Esophagus (tissue), 2 donors: ENCODE measurements at places on chromosomes 12 and 14. TPM values are rescaled to one million over a fixed set of nuclear protein-coding genes. Genes with fewer than 3 reads are reported as not detected.

GALNT16 gene
- 0.39 TPM for polyA plus RNA-seq

DAO gene
- polyA plus RNA-seq = not detected

STX2 gene
- polyA plus RNA-seq = 3.5 TPM

CELA1 gene
- not detected for polyA plus RNA-seq

KRT83 gene
- not detected for polyA plus RNA-seq

MGAT4C gene
- under 0.01 TPM for polyA plus RNA-seq

GLS2 gene
- polyA plus RNA-seq = 3.6 TPM

OTX2 gene
- polyA plus RNA-seq = not detected

CCDC184 gene
- 0.28 TPM for polyA plus RNA-seq

AREL1 gene
- 8.0 TPM for polyA plus RNA-seq

MEG3 gene
- 13.9 TPM for polyA plus RNA-seq

KRT74 gene
- polyA plus RNA-seq = 0.07 TPM

CLEC4C gene
- polyA plus RNA-seq = not detected

GPRC5D gene
- 0.69 TPM for polyA plus RNA-seq

CMA1 gene
- not detected for polyA plus RNA-seq

AQP2 gene
- not detected for polyA plus RNA-seq

CCDC196 gene
- not detected for polyA plus RNA-seq

DPPA3 gene
- not detected for polyA plus RNA-seq

PRH1 gene
- polyA plus RNA-seq = 0.35 TPM

RNASE3 gene
- polyA plus RNA-seq = not detected

TSPAN8 gene
- 2.2 TPM for polyA plus RNA-seq

PRPH gene
- 0.28 TPM for polyA plus RNA-seq

FGF6 gene
- polyA plus RNA-seq = not detected

L3HYPDH gene
- 8.7 TPM for polyA plus RNA-seq

BEST3 gene
- polyA plus RNA-seq = not detected

FAM90A1 gene
- polyA plus RNA-seq = 0.13 TPM

CRACR2A gene
- polyA plus RNA-seq = 0.57 TPM

SLCO1B1 gene
- not detected for polyA plus RNA-seq

MYF6 gene
- not detected for polyA plus RNA-seq

KRT77 gene
- not detected for polyA plus RNA-seq

REM2 gene
- 1.1 TPM for polyA plus RNA-seq

AKAP5 gene
- polyA plus RNA-seq = 0.04 TPM

PRB2 gene
- not detected for polyA plus RNA-seq

A2ML1 gene
- 477 TPM for polyA plus RNA-seq
